ENCODE measurements at places on chromosomes 7 and 10. TPM values are rescaled to one million over a fixed set of nuclear protein-coding genes. Genes with fewer than 3 reads are reported as not detected.

SFR1 gene
- 8.3 TPM for total RNA-seq

MYO1G gene
- 0.46 TPM for total RNA-seq

OR2A5 gene
- not detected for total RNA-seq

LIPK gene
- not detected for total RNA-seq

ZYX gene
- 13.1 TPM for total RNA-seq

CHST3 gene
- total RNA-seq, result 12.2 TPM

CLRN3 gene
- not detected for total RNA-seq

CRHR2 gene
- total RNA-seq, result 1.6 TPM

PPIA gene
- 674 TPM for total RNA-seq

ACHE gene
- total RNA-seq, result 73.4 TPM

DLX5 gene
- 9.2 TPM for total RNA-seq

FAM221A gene
- total RNA-seq, result 14.5 TPM

SEMA3C gene
- total RNA-seq, result 74.7 TPM

BEND7 gene
- total RNA-seq, result 16.8 TPM

OLAH gene
- not detected for total RNA-seq

LIPM gene
- not detected for total RNA-seq

TBXAS1 gene
- 6.0 TPM for total RNA-seq

SNX10 gene
- total RNA-seq, result 103 TPM

CRYGN gene
- not detected for total RNA-seq

FAM25C gene
- total RNA-seq, result not detected

GRID1 gene
- 20.1 TPM for total RNA-seq

ARHGAP22 gene
- 7.2 TPM for total RNA-seq

LDB3 gene
- not detected for total RNA-seq

MUC12 gene
- 0.23 TPM for total RNA-seq

ANXA8 gene
- not detected for total RNA-seq

LLCFC1 gene
- total RNA-seq, result not detected

GPR141 gene
- not detected for total RNA-seq

KIAA1549 gene
- 30.4 TPM for total RNA-seq

AKR1B15 gene
- not detected for total RNA-seq

MET gene
- total RNA-seq, result 2.8 TPM

PIK3CG gene
- 1.8 TPM for total RNA-seq

GNG11 gene
- total RNA-seq, result 6.5 TPM

ZNF804B gene
- total RNA-seq, result 8.3 TPM

UFSP1 gene
- total RNA-seq, result 3.7 TPM

LRRTM3 gene
- total RNA-seq, result 35.5 TPM

Measured in diencephalon (tissue), 1 donor.